ENCODE measurements at places on chromosomes 5 and 9.

- DNase-seq, result no peak
Observed at GRCh38 chr5:107359916-107360234, 310.9 kb downstream of the EFNA5 start.

DNA sequence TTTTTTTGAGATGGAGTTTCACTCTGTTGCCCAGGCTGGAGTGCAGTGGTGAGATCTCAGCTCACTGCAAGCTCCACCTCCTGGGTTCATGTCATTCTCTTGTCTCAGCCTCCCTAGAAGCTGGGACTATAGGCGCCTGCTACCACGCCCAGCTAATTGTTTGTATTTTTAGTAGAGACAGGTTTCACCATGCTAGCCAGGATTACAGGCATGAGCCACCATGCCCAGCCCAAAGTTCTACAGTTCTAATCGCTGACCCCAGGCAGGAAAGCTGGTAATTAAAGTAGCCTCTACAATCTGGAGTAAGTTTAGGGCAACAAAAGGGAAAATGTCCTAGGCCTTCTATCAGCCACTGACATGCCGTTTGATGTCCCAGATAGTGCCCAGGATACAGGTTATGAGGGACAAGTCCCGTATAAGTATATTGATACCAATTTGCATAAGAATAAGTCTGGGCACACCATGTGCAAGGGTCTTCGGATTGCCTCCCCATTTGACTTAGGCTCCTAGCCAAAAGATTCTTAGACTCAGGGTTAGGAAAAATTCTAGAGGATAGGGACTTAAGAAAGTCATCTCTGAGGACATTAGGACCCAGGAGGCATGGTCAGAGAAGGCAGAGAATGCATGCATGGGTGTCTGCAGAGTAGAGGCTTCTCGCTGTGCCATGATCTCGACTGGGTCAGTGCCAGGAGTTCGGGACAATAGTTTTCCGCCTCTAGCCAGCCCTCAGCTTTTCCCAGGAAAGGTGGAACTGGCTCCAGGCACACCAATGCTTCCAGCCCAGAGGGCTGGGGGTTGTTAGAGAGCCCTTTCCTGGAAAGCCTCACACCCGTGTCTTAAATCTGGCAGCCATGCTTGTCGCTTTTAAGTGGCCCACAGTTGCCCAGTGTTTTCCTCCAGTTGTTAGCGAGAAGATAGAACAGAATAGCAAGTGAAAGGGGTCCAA, 1111.1 kb downstream of the TAF11L14 start:
- DNase-seq, result no peak

- peak; percentile 43 for DNase-seq
Observed at GRCh38 chr9:99822109-99822805, 572 bp downstream of the NR4A3 start.

- no peak for DNase-seq
Observed at GRCh38 chr9:111851553-111851952, 45.1 kb upstream of the UGCG start.

- no peak for DNase-seq
Observed at GRCh38 chr5:127634007-127634406, 14.9 kb upstream of the CTXN3 start.
